ENCODE measurements at places on chromosomes 5 and 9. TPM values are rescaled to one million over a fixed set of nuclear protein-coding genes. Genes with fewer than 3 reads are reported as not detected.

- H3K4me1 ChIP-seq: peaks cover 6% of the 10 kb centered on the region
- no peak overlapping the region for H3K27ac ChIP-seq
- H3K4me3 ChIP-seq: no peak overlapping the region
- H3K36me3 ChIP-seq: peaks cover 20% of the 10 kb centered on the region
- DNase-seq: no peak
These were observed 6.1 kb upstream of the TMEM268 start for GRCh38 chr9:114604989-114605388.

ADRB2 gene
- total RNA-seq: 0.21 TPM

- H3K36me3 ChIP-seq: no peaks in the 10 kb centered on the region
- no peak overlapping the region for H3K4me3 ChIP-seq
- no peaks in the 10 kb centered on the region for H3K4me1 ChIP-seq
- H3K27ac ChIP-seq: no peak overlapping the region
- no peaks in the 10 kb centered on the region for H3K27me3 ChIP-seq
These were observed 528.8 kb downstream of the IRX1 start for GRCh38 chr5:4124221-4124970.

SHOC1 gene
- total RNA-seq: not detected

GRCh38 chr9:128643519-128644300, 12.9 kb downstream of the DYNC2I2 start:
- H3K4me1 ChIP-seq: no peaks in the 10 kb centered on the region
- H3K27ac ChIP-seq: no peak overlapping the region
- no peaks in the 10 kb centered on the region for H3K27me3 ChIP-seq

- H3K27ac ChIP-seq: no peak overlapping the region
- H3K4me3 ChIP-seq: no peak overlapping the region
- peaks cover 24% of the 10 kb centered on the region for H3K4me1 ChIP-seq
- H3K27me3 ChIP-seq: peaks cover 2% of the 10 kb centered on the region
- no peak for DNase-seq
These were observed 48.9 kb downstream of the IL31RA start for GRCh38 chr5:55900068-55900467.

GRCh38 chr5:171573451-171574225, 154.2 kb downstream of the FGF18 start:
- no peak overlapping the region for H3K27ac ChIP-seq
- H3K4me3 ChIP-seq: no peak overlapping the region
- H3K36me3 ChIP-seq: peaks cover 2% of the 10 kb centered on the region

DNA sequence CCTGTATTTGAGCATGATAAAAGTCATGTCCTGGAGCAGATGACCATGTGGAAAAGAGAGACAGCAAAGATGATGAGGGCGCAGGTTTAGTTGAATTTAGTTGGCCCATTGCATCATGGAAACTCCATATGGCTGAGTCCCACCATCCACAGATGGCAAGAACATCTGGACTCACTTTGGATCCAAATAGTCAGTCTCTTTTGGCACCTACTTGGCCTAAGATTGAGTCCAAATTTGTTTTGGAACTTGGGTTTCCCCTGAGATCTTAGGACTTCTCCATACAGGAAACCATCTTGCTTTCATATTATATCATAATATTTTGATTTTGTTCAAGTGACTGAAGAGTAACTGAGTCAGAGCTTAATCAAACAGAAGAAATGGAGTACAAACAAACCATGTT, 217.5 kb downstream of the DRD1 start:
- H3K36me3 ChIP-seq: no peaks in the 10 kb centered on the region
- peaks cover 9% of the 10 kb centered on the region for H3K27me3 ChIP-seq
- no peak overlapping the region for H3K27ac ChIP-seq

DNA sequence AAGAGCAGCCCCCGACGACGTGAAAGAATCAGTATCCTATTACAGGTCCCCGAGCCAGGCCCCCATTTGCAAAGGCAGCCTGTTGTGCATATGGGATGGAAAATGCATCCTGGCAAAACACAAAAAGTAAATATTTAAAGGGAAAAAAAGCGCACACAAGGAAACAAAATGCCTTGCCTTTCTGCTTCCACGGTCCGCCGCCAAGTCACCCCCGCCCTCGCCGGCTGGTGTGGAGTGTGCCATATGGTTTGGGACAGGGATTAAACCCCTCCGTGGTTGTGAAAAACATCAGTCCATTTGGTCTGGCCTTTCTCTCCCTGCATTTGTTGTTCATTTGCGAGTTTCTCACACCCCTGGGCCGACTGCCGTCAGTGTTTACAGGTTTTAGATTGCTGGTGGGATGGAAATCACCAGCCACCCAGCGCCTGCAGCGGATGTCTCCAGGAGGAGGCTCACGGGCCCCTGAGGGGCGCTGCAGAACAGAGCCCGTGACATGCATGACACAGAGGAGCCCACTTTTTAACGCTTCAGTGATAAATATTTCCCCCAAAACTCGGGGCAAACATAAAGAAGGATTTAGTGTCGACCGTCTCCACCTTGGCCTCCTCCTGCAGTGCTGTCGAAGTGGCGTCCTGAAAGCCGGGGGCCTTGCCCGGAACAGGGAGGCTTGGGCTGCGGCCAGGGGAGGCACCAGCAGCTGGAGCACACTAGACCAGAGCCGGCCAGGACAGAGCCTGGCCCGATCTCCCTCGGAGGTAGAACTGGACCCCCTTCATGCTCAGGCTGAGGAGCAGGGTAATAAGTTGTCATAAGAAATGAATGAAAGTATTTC, 161.5 kb downstream of the HSD17B3 start:
- no peaks in the 10 kb centered on the region for H3K27me3 ChIP-seq
- H3K4me1 ChIP-seq: peaks cover 5% of the 10 kb centered on the region
- H3K27ac ChIP-seq: no peak overlapping the region
- DNase-seq: no peak
